Activated gamma-delta T cell treated with anti-CD3 and anti-CD28 coated beads, Interleukin-2, amount 50 U/mL, for 16 hours (primary cell): ENCODE measurements at places on chromosomes 3 and 15.

- no peak for DNase-seq
These were observed 34.0 kb upstream of the PLOD2 start for GRCh38 chr3:146195030-146195429.

- DNase-seq, result no peak
These were observed 35.1 kb downstream of the USP3 start for GRCh38 chr15:63539521-63539920.

DNA sequence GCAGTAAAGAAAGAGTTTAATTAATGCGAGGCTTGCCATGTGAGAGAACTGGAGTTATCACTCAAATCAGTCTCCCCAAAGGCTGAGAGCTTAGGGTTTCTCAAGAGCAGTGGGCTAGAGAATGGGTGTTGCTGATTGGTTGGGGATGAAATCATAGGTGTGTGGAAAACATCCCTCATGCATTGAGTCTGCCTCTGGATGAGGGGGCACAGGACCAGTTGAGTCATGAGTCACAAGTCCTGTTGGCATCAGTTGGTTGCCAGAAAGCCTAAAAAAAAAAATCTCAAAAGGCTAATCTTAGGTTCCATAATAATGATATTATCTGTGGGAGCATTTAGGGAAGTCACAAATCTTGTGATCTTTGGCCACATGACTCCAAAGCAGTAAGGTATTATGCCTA lies 800.3 kb downstream of the TUSC7 start:
- DNase-seq, result no peak

- peak; percentile 33 for DNase-seq
These were observed 17.4 kb upstream of the SHF start for GRCh38 chr15:45205192-45205591.

- peak; percentile 30 for DNase-seq
These were observed 105.0 kb downstream of the FOXP1 start for GRCh38 chr3:71478568-71478967.

- no peak for DNase-seq
These were observed 101.2 kb downstream of the NFKBIZ start for GRCh38 chr3:101950510-101950909.

DNA sequence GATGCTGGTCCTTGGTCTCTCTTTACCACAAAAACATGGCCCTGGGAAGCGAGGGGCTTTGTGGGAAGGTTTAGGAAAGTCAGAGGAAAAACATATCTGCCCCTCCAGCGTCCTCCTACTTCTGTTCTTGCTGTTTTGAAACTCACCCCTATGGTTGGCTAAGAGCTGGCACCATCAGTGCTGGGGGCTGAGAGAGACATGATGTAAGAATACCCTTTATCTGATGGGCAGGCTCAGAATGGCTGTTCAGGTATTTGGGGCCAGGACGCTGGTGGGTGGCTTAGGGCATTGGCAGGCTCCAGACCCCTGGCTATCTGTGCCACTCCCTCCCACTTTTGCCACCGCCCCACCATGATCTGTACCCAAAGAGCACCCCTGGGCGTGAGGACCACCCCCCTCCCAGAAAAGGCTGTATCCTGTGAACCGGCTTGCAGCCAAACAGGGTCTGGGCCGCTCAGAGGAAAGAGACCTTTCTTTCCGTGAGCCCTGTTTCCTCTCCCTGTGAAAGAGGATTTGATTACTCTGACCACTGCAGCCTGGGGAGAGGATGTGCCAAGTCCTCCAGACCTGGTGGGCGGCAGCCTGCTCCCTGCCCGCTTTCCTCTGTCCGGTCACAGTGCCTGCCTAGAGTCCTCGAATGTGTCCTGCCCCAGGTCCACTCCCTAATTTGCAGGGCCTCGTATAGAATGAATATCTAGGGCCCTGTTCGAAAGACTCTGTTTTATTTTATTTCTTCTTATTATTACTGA lies 61.3 kb upstream of the SLC6A6 start:
- DNase-seq, result no peak

DNA sequence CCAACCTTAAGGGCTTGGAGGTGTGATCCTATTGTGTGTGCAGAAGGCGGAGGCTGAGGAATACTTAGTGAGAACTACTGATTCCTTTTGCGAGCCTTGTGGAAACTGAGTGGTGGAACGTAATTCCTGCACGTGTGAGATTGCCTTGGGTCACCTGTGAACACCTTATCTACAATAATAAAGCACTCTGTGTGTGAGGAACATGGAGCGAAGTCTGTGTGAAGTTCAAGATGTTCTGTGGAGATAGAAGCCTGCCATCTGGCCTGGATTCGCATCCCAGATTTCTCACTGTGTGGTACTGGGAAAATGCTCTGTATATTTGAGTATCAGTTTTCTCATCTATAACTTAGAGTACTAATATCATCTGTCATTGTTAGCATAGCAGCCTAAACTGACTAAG lies 179.5 kb upstream of the PDZRN3 start:
- no peak for DNase-seq

DNA sequence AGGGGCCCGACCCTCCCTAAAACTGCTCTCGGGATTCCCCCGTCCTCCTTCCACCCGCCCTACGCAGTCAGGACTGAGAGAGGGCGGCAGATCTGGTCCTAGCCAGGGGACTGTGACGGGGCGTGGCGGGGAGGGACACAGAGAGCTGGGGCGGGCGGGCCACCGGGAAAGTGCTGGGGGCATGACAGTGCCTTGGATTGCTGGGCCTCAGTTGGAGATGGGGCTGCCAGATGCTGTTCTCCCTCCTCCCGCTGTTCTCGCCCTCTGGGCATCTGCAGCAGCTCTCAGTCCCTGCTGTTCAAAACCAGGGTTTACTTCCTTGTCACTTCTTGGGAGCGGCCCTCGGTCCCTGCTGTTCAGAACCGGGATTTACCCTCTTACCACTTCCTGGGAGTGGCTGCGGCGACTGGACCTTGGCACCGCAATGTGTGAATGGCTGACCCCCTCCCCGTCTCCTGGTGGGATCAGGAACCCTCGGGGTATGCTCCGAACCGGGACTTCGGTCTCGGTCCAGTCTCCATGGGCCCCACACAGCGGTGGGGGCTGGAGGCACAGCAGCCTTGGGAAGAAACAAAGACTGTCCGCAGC lies 1.8 kb upstream of the RPP25 start:
- DNase-seq, result no peak

- DNase-seq, result no peak
These were observed 1133.5 kb downstream of the ROBO1 start for GRCh38 chr3:78634316-78634715.

GRCh38 chr3:111035902-111036301 lies 35.7 kb upstream of the NECTIN3 start:
- DNase-seq, result no peak

DNA sequence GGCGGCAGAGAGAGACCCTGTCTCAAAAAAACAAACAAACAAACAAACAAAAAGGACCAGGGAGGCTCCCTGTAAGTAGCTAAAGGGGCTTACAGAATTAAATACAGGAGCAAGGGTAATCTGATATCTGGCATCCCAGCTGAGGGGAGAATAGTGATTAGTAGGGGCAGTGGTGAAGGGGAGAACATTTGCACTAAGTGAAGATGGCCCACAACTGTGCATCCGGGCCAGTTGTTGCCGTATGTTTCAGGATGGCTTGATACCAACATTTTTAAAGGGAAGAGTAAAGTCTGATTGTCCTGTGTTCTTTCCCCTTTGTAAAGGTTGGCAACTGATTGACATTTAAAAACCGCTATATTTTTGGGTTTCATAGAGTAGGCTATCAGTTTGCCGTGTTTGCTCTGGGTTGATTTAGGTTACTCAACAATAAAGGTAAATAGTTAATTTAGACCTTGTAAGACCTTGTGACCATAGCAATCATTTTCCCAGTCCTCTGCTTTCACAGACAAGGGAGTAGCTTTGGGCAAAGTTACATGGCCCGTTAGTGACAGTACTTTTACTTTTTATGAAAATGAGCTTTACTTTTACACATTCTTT lies 167.8 kb downstream of the PTPRG start:
- no peak for DNase-seq

DNA sequence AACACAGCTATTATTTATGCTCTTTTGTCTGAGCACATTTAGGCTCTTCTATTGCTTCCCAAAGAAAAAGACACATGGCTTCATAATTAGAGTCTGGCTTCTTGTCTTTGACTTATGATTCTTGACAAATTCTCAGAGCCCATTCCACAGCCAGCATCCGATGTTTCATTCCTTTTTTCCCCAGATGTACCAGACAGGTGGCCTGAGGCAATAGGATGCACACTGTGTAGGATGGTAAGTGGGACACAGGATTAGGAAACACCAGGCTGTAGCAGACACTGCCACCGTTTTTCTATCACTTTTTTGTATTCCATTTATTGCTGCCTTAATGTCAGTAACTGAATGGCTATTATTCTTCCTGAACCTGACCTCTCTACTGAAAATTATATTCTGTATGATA lies 188.9 kb upstream of the CDIN1 start:
- no peak for DNase-seq

DNA sequence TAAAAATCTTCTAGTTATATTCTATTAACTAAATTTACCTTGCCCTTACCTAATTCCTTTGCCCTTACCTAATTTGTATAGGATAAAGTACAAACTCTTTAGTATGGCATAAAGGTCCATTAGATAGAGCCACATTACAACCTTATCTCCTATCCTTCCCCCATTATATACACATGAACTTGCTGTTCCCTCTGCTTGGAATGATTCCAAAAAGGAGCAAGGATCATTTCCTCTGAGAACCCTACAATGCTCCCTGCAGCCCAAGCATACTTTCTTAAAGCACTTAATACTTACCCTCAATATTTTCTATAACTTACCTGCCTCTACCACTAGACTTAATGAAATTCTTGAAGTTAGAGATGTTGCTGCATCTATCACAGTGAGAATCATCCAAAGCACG lies 118.9 kb upstream of the CCDC54 start:
- no peak for DNase-seq

DNA sequence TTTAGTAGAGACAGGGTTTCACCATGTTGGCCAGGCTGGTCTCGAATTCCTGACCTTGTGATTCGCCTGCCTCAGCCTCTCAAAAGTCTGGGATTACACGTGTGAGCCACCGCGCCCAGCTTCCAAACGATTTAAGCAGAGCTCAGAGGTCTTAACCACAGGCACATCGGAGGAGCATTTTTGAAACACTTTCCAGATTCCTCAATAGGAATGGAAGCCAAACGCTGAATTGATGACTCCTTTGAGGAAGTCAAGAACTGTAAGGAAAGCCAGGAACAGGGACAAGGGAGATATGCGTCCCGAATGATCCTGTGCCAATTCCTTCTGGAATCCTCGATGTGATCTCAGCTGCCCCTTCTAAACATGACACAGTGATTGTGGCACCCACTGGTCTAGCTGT lies 40.0 kb downstream of the TRH start:
- no peak for DNase-seq

GRCh38 chr3:115836944-115837343 lies 213.6 kb downstream of the GAP43 start:
- DNase-seq, result no peak

DNA sequence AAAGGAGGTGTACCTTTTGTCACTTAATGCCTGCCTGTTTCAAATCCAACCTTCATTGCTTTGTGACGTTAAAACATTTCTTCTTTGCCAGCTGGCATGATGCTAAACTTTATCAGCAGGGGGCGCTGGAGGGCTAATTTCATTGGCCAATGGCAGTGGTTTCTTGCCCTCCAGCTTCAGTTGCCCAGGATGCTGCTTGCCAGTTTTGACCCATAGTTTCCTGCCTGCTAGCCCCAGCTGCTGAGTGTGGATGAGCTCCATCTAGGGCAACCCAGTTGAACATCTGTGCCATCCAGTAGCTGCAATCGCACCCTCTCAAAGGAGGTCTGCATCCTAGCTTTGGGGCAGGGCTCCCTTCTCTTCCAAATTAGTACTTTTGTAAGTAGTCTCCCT lies 22.1 kb downstream of the ACKR2 start:
- DNase-seq, result peak; percentile 54

- no peak for DNase-seq
These were observed 21.1 kb upstream of the MAP3K13 start for GRCh38 chr3:185341616-185342458.

DNA sequence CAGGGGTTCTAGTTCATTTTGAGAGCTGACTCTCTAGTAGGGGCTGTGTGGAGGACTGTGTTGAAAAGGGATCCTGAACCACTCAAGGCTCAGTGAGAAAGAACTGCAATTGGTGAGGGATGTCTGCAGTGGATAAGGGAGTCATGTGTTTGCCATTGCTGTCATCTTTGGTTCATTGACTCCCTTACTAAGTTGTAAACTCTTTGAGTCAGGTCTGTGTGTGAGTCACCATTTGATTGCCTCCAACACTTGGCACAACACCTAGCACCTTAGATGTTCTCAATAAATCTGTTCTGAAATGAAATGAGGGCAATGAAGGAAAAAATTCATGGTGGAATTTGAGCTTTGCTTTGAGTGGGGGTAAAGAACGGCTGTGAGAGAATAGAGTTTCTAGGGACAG lies 51.7 kb downstream of the PLS1 start:
- no peak for DNase-seq

DNA sequence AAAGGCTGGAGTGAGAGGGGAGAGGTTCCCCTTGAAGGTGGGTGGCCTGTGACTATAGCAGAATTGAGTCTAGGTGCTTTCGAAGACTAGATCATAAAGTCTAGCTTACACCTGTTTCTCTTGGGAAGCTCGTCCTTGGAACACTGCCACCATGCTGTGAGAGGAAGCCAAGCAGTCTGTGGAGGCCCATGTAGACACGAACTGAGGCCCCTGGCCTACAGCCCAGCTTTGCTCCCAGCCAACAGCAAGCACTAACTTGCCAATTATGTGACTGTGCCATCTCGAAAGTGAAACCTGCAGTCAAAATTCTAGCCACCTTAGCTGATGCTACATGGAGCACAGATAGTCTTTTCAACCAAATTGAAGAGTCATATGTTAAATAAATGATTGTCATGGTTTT lies 190.5 kb upstream of the NECTIN3 start:
- DNase-seq, result no peak

DNA sequence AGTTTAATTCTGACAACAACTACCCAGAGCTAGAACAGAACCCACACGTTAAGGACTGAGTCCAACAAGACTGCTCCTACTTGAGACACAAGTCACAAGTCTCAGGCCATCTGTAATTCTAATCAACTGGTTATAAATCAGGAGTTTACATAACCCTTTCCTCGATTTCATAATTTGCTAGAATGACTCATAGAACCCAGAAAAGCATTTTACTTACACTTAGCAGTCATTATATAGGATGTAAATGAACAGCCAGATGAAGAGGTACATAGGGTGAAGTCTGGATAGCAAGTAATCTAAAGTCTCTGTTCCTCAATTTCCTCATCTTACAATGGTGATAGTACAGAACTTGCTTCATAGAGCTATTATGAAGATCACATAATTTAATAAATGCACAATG lies 1018.2 kb downstream of the DIPK2A start:
- DNase-seq, result no peak
